Eye (tissue), 1 donor: ENCODE measurements at places on chromosomes 2 and 18.

GRCh38 chr2:74525717-74526648 is at the start of gene DQX1:
Gene DQX1, minus strand, starts transcription at chr2:74526231. Its CDS starts 502 bp downstream, at chr2:74525729.
- DNase-seq: peak; percentile 46

DNA sequence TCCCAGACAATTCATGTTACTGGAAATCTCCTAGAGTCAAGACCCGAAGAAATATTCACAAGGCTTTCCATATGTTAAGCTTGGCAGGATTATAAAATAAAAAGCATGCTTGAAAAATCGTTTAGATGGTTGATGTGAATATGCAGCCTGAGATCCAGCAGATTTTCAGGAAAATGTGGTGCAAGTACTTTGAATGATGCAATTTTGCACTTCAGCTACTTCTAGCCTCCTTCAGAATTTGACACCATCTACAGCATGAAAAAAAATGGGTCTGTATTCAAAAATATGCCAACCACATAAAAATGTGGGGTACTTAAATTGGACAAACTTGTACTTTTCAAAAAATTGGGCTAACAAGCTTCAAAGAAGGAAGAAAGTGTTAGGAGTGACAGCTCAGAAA is 340.6 kb upstream of the DCC start:
- no peak for DNase-seq

DNA sequence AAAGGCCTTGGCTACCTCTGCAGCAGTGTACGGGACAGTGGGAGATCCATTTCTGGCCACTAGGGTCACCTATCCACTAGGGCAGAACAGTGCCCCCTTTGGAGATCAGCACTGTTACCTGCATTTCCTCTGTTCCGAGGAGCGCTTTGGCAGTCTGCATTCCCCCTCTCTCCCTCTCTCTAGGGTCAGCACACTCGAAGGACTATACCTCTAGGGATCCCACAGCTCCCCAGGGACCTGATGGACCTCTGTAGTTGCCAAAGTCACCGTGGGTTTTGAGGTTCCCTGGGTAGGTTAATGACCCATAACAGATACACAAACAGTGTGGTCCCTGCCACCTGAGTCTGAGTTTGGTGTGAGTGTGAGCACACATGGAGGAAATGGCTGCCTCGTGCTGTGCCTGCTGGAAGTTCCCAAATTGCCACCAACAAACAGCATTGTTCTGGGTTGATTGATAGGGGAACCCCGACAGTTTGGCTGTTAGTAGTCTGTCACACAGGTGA is 99.8 kb upstream of the VWC2L start:
- no peak for DNase-seq

DNA sequence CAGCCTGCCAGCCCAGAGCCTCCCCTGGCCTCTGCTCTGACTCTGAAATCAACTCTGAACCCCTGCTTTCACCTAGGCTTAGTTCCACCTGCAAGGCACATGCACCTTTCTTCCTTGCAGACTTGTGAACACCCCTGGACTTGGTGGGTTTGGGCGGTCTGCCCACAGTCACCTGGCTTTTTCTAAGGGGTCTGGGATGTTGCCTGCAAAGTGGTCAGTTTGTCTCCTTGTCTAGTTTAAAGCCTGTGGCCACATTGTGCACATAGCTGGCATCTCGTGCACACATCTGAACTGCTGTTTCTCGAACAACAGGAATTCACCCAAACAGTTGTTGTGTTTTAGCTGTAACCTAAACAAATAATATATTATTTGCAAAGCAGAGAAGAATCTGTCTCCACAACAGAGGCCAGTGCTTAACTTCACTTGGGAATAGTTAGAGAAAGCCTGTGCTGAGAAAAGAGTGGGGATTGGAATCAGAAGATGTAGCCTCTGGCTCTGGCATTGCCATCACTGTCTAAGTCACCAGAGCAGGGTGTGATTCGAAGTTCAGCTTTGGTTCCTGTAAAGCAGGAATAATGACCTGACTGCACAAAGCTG is 108.5 kb downstream of the TMEM18 start:
- peak; percentile 18 for DNase-seq

DNA sequence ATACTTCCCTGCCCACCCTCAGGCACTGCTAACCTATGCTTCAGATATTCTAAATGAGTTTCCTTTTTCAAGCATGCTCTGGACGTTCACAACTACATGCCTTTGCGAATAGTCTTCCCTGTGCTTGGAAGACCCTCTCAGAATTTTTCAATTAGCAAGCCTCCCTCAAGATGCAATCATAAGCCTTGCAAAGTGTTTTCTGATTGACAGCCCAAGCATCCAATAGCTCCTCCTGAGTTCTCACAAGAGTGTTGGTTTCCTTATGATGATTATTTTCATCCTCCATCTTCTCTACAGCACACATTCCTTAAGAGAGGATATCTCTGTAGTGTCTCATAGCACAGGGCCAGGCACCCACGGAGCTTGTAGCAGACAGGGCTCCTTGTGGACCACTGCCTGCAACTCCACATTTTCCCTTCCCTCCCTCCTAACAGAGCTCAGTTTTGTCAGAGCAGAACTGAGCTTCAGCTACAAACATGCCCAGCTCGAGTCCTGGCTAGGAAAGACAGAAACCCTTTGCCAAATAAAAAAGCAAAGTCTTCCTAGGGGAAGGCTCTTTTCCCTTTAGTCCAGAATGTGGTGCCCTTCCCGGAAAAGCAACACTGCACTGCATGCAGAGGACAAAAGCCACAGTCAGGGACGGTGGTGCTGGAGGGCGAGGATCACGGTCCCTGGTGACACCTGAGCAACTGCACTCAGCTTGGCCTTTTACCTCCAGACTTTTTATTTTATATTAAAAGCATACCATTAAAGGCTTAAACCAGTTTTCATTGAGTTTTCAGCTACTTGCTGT is 819.8 kb upstream of the ID2 start:
- DNase-seq: no peak

GRCh38 chr2:241673189-241673663 is 13.4 kb downstream of the DTYMK start:
- no peak for DNase-seq

DNA sequence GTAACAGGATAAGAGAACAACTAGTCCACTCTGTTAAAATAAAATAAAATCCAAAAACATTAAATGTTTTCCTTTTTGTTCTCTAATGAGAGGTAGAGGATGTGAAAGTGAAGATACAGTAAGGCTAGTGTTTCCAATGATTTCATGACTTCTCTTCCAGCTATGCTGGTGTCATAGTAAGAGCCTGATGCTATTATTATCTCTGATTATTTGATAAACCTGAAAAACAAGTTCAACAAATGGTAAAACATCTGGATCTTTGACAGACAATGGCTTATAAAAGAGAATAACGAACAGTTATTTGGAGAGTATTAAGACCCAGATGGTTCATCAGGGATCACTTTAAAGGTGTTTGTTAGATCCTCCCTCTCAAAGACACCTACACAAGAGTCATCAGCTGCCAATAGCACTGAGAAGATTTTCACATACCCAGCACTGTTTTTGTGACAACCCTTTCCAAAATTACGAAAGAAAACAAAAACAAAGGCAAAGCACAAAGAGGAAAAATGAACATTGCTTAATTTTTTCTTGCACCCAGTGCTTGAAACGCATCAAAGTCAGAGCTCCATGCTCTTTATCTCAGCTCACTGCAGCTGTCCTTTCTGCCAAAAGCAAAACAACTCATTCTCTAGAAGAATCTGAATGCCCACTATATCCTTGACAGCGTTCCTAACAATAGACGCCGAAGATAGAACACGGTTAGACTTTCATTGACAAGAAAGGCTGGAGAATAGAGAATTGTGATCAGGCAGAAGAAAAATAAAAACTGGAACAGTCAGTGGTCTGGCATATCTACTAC is 168.6 kb downstream of the SLC8A1 start:
- no peak for DNase-seq

DNA sequence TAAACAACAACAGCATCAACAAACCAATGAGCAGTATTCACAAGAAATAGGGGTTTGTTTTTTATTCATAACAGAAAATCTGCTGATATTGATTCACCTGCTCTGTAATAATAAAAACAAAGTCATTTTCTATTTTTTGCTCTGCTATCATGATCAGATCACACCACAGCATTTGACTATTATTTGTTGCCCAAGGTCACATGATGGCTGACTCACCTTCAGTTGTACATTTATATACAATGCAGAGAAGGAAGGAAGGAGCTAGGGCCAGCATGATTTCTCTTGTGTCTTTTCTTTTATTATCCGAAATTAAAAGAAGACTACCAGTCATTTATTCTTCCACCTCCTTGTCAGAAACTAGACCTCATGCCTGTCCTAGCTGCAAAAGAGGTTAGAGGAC is 1427.7 kb upstream of the CELF4 start:
- DNase-seq: no peak

- no peak for DNase-seq
These were observed 193.8 kb downstream of the CMPK2 start for GRCh38 chr2:6671913-6672312.

DNA sequence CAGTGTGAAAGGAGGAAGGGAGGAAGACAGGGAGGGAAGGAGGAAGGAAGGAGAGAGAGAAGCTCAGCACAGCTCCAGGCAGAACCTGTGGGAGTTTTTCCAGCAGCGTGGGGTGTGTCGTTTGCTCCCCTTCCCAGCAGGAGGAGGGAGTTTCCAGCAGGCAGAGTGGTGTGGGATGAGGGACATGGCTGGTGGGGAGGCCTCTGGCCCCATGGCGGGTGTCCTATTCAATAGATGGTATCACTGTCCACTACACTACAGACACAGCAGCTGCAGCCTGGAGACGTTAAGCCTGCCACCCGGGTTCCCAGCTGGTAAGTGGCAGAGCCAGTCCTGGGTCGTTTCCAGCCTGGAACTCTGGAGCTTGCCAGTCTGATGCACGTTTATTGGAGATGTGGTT is 44.7 kb downstream of the GLI2 start:
- DNase-seq: no peak

DNA sequence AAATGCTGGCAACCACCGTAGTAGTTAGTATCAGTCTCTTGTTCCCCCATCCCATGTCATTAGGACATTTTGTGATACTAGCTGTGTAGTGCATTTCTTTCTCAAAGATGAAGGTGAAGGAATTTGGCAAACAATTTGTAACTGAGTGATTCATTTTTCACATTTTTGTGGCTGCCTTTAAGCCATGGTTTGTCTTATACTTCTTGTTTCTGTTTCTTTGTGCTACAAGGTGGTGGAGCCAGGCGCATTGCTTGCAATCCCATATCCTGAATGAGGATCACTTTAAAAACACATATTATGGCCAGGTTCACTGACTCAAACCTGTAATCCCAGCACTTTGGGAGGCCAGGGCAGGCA is 40.6 kb downstream of the GPD2 start:
- DNase-seq: no peak

- DNase-seq: no peak
These were observed 122.5 kb downstream of the PLEKHM3 start for GRCh38 chr2:207902821-207903220.
